ENCODE measurements at places on chromosomes 1 and 21. TPM values are rescaled to one million over a fixed set of nuclear protein-coding genes. Genes with fewer than 3 reads are reported as not detected.

WNT2B gene
- total RNA-seq = 0.51 TPM

OR2W3 gene
- total RNA-seq = not detected

DNA sequence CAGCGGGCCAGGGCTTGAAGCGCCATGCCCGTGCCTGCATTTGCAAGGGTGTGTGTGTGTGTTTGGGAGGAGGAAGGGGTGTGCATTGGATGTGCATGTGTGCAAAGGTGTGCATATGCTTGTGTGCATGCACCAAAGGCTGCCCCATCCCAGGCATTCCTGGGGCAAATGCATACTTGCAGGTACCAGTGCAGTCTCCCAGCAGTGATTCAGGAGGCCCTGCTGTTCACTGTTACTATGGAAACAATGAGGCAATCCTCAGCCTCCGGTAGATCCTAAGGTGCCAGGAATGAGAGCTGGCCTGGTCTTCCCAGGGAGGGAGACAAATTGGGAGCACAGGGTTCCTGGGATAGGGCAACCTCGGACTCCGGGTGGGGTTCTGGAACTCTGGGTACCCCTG is 7.5 kb upstream of the FNDC5 start:
- DNase-seq = no peak

DNA sequence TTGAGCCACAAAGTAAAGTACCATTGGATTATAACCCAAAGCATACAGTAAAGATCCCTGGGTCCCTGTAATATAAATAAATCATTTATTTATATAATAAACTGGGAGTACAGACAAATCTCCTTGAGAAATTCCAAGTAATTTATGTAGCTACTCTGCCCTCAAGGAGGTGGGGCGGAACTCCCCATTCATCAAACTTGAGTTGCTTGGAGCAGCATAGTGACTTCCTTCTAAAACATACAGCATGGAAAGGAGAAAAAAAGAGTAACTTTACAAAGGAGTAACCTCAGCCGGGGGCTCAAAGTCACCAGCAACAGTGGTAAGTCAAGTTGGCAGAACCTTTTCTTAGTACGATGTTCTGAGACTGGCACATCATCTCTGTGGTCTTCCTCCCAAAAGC is 4.5 kb downstream of the LAPTM5 start:
- no peak for DNase-seq
